Astrocyte of the cerebellum (primary cell): ENCODE measurements at places on chromosomes 12 and 14.
A peak's percentile ranks its signal among the peaks of the same experiment; 100 is the strongest.

- no peak for DNase-seq
Measured at GRCh38 chr12:129527506-129527905, 376.3 kb downstream of the TMEM132D start.

DNA sequence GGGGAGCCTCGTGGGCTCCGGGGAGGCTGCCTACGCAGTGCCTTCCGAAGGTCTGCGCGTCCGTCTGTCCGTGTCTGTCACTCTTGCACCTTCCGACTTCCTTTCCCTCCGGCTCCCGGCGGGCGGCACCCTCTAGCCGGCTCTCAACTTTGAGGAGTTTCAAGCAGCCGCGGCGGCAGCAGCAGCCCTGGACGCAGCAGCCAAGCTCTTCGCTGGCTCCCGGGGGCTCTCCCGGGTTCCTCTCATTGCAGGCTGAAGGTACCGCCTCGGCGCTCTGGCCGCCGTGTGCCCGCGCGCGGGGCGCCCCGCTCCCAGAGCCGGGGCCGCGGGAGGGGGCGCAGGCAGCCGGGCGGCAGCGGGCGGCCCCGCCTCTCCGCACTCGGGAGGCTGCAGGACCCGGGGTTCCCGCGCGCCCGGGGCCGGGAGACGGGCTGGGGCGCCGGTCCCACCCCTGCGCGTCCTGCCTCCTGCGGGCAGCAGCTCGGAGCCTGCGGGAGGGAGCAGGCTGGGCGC, at the start of the genes AMIGO2 and PCED1B:
Gene AMIGO2 (minus strand): TSS at position 492 of the 513 bp plus-strand sequence. CDS start 957 bp downstream, outside the sequence.
Gene PCED1B (plus strand): TSS at position 154 of the 513 bp plus-strand sequence. CDS start 155,443 bp downstream, outside the sequence.
- DNase-seq: no peak

GRCh38 chr12:130916241-130916911, 37.3 kb upstream of the ADGRD1 start:
- DNase-seq: no peak

DNA sequence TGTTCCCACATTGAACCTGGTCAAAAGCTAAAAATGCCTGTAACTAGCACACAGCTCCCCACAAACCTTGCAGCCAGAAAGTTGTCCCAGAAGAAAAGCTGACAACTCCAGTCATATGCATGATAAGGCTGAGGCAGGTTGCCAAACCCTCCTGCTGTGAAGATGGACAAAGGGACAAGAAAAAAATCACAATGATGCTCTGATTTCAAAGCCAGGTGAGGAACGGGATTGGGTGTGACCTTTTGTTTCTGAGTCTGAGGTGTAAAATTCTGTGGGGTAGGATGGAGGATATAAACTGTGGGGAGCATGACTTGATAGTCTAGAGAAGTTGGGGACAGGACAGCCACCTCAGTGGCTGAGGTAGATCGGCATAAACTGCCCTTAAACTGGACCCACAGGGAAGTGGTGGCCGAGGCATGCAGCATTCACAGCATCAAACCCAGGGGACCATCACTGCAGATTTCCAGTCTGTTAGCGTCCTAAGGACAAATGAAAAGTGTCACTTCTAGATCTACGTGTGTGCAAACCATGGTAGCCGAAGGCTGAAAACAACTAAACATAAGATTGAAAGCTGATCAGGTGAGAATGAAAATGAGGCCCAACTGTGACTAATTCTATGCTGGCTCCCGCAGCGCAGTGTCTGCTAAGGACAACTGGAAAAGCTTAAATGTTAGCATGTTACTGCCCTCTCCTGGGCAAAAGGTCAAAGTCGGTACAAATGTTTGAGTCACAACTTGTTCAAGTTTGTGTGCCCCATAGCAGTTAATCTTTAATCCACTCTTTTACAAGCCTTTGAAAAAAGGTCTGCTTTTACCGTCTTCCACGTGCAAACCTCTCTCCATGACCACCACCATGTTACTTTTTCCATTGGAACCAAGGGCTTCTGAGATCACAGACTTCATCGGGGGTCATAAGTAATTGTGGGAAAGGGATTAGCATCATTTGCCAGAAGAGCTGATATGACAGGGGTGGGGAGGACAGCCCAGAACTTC, 39.8 kb downstream of the GRIN2B start:
- peak; percentile 11 for DNase-seq

DNA sequence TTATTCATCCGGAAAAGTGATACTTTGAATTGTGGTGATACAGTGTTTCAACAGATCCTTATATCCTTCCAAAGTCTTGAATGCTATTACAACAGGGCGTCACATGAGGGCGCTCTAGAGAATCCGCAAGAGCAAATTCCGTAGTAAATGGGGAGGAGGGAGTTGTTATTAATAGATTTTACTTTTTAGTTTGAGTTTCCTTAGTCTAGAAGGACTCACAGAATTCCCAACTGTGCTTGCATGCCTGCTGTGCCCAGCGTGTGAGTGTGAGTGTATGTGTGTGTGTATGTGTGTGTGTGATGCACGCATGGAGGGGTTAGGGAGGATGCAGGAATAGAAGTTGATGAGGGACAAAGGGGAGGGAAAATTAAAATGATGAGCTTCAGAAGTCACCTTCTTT, 375.3 kb downstream of the C12orf75 start:
- peak; percentile 59 for DNase-seq

GRCh38 chr12:132723015-132723763, 12.5 kb downstream of the PGAM5 start:
- no peak for DNase-seq

- DNase-seq: no peak
Measured at GRCh38 chr14:24908592-24909236, 141.2 kb downstream of the STXBP6 start.

DNA sequence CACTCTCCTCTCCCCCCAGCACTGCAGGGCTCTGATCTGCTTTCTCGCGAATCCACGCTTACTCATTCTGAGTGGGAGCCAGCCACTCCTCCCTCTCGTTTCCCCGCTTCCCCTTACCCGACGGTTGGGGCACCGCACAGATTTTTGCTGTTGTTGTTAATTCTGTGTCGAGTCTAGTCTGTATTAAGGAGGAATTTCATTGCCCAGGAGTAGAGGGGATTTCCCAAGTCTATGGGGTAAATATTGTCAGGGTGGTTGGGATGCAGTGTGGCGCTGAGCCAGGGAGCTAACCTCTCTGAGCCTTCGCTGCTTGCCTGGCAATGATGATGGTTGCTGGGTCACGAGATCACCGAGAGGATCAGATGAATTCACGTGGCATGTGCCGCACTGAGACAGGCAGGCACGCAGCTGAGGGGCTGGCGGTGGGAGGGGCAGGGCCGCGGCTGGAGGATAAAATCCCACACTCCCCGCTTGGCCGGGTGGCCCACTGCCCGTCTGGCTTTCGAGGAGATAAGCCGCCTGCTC, 18.5 kb downstream of the NCOR2 start:
- no peak for DNase-seq

DNA sequence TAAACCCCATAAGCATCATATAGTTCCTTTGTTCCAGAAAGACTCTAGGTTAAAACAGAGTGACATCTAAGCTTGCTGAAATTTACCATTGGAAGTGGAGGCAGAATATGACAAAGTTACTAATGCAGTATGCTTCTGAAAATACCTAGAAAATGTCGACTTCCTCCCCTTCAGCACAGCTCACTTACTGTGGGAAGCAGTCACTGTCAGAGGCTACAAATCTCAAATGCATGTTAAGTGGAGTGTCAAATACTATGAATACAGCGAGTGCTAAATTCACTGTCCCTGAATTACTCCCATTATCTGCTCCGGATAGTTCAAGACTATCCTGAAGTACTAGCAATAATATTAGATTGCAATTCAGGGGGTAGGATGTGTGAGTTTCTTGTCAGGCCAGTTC, 1454.6 kb downstream of the AACS start:
- no peak for DNase-seq

GRCh38 chr12:84689638-84690037, 223.0 kb downstream of the SLC6A15 start:
- DNase-seq: no peak

DNA sequence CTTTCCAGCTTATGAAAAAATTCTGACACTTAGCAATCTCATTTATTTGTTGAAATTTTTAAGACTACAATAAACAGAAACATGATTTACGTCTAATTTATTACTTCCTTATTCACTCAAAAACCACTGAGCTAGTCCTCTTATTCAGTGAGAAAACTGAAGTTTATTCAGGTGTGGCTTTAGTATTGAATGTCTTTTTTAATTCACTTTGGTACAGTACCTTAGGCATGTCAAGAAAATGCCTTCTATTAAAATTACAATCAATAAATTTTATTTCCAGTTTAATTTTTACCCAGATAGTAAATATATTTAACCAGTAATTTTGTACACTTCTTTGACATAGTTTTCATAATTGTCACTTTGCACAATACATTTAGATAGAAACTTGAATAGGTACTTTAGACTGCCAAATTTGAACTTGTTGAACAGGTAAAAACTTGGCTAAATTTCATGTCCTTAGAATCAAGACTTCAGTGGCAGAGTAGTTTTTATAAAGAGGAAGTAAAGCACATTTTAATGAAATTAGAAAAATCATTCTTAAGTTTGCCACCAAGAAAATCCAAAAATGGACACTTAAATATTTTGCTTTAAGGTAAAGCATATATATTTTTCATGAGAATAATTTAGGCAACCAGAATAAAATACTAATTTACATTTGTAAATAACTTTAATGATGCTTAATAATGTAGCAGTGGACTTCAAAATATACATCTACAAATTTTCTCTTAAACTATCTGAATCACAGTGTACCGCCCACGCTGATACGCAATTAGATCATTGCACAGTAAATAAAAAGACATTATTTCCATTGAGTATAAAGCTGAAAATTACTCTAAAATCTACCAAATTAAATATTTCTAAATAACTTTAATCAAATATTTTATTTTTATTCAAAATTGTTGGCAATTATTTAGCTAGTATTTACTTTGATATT, 159.1 kb downstream of the RASSF9 start:
- no peak for DNase-seq

- peak; percentile 66 for DNase-seq
Measured at GRCh38 chr14:77849711-77850110, 49.8 kb downstream of the ADCK1 start.

- no peak for DNase-seq
Measured at GRCh38 chr14:77375973-77376770, 722 bp downstream of the TMED8 start.

- DNase-seq: no peak
Measured at GRCh38 chr12:77734214-77734883, 96.3 kb upstream of the NAV3 start.

DNA sequence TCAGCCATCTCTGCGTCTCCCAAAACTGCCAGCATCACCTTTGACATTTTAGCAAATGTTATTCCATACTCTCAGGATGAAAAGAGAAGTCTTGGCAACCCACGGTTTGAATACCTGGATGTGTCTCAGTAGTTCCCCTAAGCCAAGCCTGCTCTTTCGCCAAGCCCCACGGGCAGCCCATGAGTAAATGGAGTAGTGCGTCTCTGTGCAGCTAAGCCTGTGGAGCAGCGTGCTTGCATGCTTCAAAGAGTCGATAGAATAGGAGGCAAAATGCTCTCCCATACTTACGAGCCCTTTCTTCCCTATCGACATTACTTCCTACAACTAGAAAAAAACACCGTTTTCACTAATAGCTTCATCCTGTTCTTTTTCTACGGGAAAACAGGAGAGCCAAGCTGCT, 634.5 kb upstream of the TMEM132C start:
- DNase-seq: no peak

DNA sequence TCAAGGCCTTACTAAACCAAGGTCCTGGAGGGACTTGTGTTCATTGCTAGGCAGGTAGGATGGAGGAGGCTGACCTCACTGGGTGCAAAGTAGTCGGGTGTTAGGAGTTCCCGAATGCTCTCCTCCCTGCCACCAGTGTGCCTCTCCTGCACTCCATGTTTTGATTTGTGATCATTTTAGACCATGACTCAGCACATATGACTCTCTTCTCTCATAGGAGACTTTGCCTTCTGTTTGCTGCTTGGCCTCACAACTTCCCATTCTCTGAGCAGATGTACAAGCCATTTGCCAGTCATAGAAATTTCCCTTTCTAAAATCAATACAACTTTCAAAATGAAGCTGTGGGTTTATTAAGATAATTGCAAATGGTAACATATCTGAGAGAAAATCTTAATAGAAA, 46.6 kb upstream of the LRIG3 start:
- no peak for DNase-seq

GRCh38 chr12:2294651-2295475, 242.1 kb downstream of the CACNA1C start:
- no peak for DNase-seq

- no peak for DNase-seq
Measured at GRCh38 chr14:33486332-33486890, 464.5 kb downstream of the EGLN3 start.

- no peak for DNase-seq
Measured at GRCh38 chr12:66340131-66340530, 37.8 kb downstream of the HELB start.

- no peak for DNase-seq
Measured at GRCh38 chr14:104438166-104438887, 141.2 kb upstream of the C14orf180 start.

- DNase-seq: no peak
Measured at GRCh38 chr12:48973941-48974673, 2.6 kb upstream of the WNT10B start.

GRCh38 chr12:88325816-88326189, 183.7 kb downstream of the TMTC3 start:
- no peak for DNase-seq

- no peak for DNase-seq
Measured at GRCh38 chr12:64779354-64779974, 20.3 kb upstream of the GNS start.

DNA sequence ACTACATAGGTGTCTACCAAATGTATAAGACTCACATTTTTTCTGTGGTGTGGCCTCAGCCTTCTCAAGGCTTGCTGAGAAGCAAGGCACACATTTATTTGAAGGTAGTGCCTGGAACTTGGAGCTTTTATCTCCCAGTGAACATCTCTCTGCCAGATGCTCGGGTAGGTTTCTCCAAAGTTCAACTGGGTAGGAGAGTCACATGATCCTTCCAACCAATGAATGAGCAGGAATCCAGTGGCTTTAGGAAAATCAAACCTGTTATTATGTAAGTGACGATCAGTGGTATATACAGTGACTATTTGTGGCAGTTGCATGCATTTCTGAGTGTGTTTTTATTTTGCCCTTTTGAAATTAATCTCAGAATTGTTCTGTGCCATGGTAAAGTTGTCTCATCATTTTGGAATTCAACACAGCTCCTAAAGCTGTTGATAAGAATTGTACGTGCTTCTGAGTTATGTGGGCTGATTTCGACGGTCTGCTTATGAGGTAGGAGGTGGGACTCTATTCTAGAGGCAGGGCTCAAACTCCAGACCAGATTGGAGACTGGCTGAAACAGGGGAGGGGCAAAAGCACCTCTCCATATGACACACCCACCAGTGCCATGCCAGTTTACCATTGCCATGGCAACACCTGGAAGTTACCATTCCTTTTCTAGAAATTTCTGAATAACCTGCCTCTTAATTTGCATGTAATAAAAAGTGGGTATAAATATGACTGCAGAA, 57.6 kb downstream of the EID3 start:
- DNase-seq: no peak

GRCh38 chr14:105028251-105028927, 7.5 kb upstream of the CDCA4 start:
- no peak for DNase-seq

- no peak for DNase-seq
Measured at GRCh38 chr14:95524706-95525512, 8.5 kb upstream of the SYNE3 start.
